ENCODE measurements at places on chromosomes 7 and 10.

DNA sequence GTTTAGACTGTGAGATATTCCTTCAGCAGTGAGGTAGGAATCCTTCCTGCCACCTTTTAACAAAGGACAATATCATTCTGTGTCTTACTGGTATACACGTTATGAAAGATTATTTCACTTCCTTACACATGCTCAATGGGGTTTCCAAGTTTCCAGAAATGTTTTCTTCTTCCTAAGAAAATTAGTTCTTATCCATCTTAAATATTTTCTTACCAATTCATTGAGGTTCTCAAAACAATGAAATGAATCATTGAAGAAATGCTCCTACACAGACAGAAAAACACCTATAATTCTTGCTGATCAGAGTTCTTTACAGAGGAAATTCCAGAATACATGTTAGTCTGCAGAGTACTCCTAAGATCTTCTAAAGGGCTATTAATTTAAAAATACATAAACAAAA, 51.4 kb upstream of the SEC61G start:
- DNase-seq, result no peak

GRCh38 chr10:5442990-5443370, 30.6 kb downstream of the NET1 start:
- no peak for DNase-seq

- DNase-seq, result no peak
Measured at GRCh38 chr7:141685285-141686023, 16.5 kb downstream of the DENND11 start.

DNA sequence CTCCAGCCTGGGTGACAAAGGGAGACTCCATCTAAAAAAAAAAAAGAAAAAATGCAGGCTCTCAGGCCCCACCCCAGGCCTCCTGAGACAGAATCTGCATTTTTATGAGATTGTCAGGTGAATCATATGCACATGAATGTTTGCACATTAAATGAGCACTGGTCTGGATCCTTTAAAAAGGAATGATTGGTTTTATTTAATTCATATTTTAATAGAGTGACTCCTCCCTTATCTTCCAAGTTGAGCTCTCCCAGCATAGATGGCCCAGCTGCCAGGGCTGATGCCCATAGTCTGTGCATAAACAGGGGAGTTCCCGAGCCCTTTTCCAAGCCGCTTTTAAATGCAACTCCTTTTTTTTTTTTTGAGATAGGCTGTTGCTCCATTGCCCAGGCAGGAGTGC, 28.5 kb downstream of the CUX1 start:
- no peak for DNase-seq

GRCh38 chr7:149791-150636, 42.4 kb upstream of the FAM20C start:
- DNase-seq, result no peak

DNA sequence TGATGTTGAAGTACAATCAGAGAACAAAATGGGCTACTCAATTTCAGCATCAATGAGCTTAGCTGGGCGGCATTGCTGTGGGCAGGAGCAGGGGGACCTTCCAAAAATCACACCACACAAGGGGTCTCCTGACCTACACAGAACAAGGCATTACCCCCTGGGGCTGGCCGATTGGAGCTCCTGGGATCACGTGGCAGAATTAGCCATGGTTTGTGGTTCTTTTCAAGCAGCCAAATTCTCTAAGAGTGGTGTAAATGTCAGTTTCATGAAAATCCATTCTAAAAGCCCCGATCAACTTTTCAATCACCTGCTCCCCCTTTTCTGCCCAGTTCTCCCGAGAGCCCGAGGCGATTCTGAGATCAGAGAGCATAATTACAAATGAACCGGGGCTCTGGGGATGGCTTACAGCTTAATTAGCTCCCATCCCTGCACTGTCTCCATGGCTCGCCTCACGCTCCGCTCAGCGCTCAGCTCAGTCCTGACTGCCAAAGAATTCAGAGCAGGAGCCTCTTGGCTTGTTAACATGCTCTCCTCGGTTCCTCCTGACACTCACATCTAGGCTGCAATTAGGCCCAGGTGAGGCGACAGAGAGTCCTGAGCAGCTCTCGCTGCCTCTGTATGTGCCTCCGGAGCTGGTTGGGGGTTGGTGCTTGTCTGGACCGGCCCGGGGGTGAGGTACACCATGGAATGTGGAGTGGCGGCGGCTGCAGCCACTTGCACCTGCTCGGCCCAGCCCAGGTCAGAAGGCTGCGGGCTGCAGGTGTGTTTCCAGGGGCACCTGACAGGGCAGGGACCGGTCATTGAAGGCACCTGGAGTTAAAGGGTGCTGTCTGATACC, 111.8 kb downstream of the WDR11 start:
- no peak for DNase-seq

DNA sequence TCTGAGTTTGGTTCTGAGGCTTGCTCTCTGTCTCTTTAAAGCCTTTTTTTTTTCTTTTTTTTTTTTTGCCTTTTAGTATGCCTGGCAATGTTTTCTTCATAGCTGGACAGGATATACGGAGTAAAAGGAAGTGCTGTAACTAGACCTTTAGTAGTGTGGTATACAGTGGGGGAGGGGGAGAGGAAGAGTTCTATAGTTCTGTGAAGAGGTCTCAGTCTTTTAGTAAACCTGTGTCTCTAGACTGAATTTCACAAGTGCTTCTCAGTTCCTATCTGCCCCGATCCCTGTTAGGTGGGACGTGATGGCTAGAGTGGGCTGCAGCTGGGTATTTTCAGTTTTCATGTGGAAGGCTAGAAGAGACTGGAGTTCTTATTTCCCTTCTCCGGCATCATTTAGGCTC, 3.1 kb upstream of the ABCC2 start:
- no peak for DNase-seq

Data from left renal pelvis (tissue), 4 donors.